ENCODE measurements at places on chromosomes 16 and 17.

GRCh38 chr16:85395913-85396878 is 216.9 kb upstream of the GSE1 start:
- no peak for DNase-seq

DNA sequence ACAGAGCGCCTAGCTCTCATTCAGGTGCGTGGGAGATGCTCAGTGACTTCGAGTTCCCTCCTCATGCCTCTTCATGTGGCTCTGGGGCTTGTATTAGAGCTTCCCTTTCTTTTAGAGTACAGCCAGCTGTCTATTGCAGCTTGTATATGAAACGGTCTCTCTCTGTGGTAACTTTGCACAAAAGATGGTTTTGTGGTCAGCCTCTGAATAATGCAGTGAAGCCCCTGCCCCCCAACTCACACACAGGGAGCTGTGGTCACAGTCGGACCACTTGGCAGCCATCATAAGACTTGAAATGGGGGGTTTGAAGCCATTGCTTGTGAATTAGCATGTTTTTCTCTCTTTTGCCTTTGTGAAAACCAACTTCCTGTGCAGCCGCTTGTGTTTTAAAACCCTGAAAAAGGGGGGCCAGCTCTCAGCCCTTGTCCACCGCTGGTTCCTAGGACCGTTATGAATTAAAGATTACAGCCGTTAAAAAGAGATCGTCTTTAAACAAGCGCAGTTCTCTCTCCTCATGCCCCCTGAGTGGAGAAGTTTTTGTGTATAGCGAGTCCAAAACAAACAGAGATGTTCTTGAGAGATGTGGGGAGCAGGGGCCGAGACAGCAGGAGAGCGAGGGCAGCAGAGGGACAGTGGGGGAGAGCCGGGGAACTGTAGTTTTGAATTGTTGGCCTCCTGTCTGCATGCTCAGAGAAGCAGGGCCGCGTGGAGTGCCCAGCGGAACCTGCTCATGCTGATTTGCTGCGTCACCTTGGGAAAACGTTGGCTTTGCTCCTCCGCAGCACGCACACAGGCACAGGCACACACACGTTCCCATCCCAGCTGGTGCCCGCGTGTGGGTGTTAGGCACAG is 199.0 kb downstream of the MSI2 start:
- DNase-seq = no peak

- peak; percentile 59 for DNase-seq
These were observed 12.0 kb downstream of the TBC1D24 start for GRCh38 chr16:2486645-2487516.

DNA sequence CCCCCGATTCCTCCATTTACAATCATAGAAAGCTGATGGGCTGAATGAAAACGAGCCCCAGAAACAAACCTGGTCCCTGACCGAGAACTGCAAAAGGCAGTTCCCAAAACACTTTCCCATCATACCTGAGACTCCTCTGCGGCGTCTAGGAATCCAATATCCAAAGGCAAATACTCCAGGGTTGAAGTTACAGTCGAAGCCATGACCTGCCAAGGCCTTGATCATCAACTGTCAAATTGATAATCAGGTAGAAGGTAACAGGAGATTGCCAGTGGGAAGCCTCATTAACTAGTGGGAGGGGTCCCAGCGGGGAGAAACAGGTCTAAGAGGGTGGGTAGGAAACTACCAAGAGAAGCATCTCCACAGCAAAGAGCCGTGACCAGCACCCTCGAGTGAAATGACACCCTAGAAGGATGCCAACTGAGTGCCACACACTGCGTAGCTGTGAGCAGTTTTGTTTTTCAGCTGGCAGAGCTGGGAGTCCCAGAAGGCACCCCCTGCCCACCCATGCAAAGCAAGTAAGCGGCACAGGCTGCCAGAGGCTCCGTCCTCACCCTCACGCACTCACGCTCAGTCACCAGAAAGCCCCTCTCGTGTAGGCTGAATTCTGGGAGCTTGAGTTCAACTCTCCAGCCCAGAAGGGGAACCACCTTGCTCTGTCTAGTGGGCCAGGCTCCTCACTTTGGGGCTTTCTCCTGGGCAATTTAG is 146.1 kb downstream of the GAS7 start:
- DNase-seq = no peak

GRCh38 chr17:78953356-78954350 is 26.1 kb downstream of the LGALS3BP start:
- DNase-seq = no peak

DNA sequence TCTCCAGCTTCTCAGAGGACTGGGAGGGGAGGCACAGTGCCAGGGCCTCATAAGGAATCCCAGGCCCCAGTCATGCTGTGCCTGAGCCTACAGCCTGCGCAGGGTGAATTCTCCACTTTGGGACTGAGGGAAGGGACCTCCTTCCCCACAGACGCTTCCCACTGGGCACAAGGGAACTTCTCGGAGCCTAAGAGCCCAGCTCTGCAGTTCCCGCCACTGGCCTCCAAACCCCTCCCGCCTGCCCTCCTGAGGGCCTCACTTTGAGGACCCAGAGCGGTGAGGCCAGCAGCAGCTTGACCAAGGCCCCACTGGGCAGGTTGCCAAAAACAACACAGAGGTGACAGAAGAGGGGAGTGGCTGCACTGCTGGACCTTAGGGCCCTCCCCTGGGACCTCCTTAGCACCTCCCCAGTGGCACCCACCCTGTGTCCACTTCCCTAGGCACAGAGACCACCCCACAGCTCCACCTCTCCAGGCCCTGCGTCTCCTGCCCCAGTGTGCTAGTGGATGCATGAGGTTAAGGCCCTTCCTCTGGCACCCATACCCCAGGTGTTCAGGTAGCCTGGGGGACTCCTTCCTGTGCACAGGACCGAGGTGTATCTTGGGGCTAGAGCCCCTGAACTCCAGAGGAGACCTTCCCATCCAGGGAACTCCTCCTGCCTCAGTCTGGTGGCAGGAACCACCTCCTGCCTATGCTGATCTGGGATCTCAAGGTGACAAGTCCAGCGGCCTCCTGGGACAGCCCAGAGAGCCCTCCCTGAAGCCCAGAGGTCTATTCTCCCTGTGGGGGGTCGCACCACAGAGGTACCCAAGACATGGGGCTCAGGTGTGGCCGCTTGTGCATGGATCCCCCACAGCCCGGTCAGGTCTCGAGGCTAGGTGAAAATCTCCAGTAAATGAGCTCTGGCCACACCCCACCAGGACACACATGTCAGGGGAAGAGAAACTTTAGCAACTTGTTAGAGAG is 3.4 kb downstream of the CASKIN2 start:
- DNase-seq = no peak

DNA sequence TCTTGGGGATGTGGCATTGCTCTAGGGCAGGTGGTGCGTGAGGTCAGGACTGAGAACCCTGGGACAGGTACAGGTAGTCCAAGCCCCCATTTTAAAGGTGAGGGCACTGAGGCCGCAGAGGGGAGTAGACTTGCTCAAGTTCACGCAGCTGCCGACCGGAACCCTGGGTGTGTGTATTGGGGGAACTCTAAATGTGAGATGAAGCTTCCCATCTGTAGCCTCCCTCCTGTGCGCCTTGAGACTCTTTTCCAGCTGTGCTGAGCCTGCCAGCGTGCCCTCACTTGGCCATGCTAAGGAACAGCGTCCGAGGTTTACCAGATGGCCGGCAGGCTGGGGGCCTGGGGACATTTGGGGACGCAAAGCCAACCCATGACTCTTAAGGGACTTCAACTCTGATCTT is 79.0 kb upstream of the CDC42EP4 start:
- DNase-seq = no peak

- no peak for DNase-seq
These were observed 2.0 kb downstream of the MSL1 start for GRCh38 chr17:40123811-40124114.

Measured in T-helper 1 cell (primary cell).